CD4-positive, CD25-positive, alpha-beta regulatory T cell (primary cell): ENCODE measurements at places on chromosomes 12 and 14.

DNA sequence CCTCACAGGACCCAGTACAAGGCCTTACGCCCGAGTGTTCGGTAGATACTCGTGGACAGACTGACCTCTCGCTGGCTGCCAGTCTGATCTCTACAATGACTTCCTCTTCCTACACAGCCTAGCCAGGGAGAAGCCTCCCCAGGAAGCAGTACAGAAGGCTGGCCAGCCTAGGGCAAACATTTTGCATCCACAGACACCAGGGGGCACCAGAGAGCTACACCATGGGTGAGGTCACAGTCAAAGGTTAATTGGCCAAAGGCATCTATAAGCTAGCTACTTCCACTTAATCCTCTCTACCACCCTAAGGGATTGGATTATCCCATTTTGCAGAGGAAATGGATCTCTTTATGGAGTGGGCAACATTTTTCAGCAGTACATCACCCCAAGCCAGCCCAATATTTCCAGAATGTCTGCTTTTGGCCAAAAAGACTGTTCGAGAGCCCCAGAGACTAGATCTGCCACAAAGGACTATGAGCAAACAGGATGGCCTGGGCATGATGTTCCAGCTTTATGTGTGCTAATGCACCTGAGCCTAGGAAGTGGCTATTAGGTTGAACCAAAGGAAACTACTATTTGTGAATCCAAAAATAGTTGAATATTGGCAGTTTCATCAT lies 14.6 kb upstream of the PNMA1 start:
- peak; percentile 82 for DNase-seq

DNA sequence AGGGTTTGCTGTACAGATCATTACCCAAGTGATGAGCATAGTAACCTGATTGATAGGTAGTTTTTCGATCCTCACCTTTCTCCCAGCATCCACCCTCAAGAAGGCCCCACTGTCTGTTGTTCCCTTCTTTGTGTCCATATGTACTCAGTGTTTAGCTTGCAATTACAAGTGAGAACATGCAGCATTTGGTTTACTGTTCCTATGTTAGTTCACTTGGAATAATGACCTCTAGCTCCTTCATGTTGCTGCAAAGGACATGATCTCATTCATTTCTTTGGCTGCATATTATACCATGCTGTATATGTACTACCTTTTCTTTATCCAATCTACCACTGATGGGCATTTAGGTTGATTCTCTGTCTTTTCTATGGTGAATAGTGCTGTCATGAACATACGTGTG lies 181.6 kb upstream of the FOXG1 start:
- no peak for DNase-seq

- no peak for DNase-seq
These were observed 12.0 kb upstream of the SINHCAF start for GRCh38 chr12:31337952-31338351.

DNA sequence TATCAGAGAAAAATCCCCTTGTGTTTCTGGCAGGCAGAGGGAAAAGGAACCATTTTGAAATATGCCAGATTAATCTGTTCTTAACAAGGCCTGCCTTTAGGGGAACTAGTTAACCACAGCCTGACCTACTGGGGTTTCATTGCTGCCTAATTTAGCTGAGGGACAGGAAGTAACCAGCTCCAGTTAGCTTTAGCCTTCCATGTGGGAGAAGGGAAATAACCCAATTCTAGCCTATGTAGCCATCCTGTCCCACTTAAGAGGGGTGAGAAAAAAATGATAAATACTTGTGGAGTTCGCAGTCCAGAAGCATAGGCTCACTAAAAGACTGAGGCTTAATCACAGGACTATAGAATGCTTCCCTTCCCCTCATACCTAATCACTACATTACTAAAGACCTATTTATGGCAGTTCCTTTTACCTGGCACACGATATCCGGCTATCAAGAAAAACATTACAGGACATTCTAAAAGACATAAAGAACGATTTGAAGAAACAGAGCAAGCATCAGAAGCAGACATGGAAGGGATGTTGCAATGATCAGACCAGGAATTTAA lies 22.8 kb downstream of the COX8C start:
- DNase-seq, result no peak

GRCh38 chr12:659090-659683 lies 4.1 kb downstream of the NINJ2 start:
- no peak for DNase-seq

DNA sequence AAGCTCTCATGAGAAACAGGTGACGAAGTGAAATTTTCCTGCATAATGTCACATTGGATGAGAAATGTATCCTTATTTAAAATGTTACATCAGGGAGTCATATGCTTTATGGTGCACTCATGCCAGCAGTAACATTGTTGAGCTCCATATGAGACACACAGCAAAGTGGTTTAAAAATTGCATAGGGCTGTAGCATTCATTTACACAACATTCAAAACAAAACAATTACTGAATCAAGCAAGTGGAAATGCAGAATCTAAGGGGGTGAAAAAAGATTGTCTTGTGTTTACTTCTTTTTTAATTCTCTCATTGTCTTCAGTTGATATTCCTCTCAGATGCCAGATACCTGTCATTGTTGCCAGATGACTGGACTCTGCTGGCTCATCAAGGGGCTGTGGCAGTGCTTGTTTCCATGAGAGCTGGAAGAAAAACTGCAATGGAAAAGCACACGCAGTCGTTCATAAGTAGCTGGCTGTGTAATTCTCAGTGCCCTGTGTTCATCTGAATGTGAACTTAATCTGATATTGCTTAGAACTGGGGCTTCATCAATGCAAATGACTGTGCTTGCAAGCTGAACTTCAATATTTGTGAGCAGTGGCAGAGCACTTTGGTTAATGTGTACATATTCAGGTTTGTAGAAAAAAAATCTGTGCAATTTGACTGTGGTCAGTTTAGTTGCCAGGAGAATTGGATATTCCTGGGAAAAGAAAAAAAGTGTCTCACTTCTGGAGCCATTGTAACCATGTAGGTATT lies 305.6 kb downstream of the RAD51B start:
- DNase-seq, result no peak

GRCh38 chr14:100135073-100135472 lies 24.4 kb downstream of the DEGS2 start:
- no peak for DNase-seq

GRCh38 chr12:118325081-118325480 lies 47.6 kb downstream of the TAOK3 start:
- DNase-seq, result no peak

GRCh38 chr12:99833397-99833796 lies 151.3 kb downstream of the ANKS1B start:
- no peak for DNase-seq

GRCh38 chr14:93946104-93946503 lies 19.0 kb downstream of the FAM181A start:
- DNase-seq, result no peak

- DNase-seq, result no peak
These were observed 6.8 kb upstream of the MAGOHB start for GRCh38 chr12:10620078-10620779.

- DNase-seq, result no peak
These were observed 58.1 kb downstream of the PLEKHG3 start for GRCh38 chr14:64762044-64763034.
